Stimulated activated CD4-positive, alpha-beta T cell treated with anti-CD3 and anti-CD28 coated beads, Interleukin-1b, Interleukin-23, amount 100 ng/mL, for 4 hours (primary cell): ENCODE measurements at places on chromosomes 12 and 14.
A peak's percentile ranks its signal among the peaks of the same experiment; 100 is the strongest.

- DNase-seq = peak; percentile 5
Observed at GRCh38 chr14:95683793-95684192, 2.4 kb upstream of the TCL1B start.

GRCh38 chr12:121015825-121016766, at the start of gene C12orf43:
Gene C12orf43, minus strand, starts transcription at chr12:121016487. Its CDS starts 13 bp downstream, at chr12:121016474.
- DNase-seq = peak; percentile 80

DNA sequence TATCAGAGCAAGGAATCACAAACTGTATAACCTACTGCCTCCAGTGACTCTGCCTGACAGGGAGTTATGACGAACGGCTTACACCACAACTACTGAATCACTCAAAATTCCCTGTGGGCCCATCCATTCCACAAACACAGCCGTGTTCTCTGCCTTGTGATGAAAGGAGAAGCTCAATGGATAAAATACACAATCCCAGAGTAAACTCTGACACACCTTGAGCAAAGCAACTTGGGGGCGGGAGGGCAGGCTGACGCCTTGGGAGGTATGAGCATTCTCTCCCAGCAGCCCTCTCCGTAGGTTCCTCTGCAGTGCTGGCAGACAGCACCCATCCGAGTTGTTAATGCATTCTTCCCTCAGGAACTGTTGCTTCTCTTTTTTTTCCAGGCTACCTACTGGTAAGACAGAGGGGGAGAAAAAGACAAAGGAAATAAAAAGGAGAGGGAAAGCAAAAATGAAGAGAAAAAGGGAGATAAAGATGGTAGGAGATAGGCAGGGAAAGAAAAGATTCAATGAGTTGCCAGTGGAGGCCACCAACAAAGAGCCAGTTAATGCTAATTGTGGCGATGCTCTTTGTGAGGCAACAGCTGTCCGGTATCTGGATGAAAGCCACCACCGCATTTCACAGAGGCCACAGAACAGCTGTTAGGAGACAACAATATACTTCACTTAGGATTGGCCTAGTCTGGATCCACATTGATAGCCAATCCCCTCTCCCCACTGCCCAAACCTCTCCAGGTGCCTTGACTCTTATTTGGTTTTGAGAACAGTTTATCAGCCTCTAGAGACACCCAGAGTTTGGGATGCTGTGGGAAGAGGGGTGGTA, 4.7 kb upstream of the DIO2 start:
- DNase-seq = no peak

DNA sequence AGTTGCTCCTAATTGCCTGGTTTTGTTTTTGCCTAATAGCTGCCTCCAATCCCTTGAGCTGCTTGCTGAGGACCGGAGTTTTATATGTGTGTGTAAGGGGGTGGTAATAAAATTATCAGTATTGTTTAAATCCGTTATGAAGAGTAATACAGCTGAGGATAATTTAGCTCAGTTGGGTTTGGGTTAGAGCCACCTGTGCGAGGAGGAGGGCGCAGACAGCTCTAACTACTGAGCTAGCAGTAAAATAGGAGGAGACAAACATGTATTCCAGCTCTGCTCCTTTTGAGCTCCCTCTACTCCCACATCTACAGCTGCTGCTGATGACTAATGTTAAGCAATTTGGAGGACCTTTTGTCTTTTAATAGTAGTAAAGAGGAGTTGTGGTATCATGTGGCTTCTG, 61.5 kb downstream of the SPATS2 start:
- DNase-seq = no peak

DNA sequence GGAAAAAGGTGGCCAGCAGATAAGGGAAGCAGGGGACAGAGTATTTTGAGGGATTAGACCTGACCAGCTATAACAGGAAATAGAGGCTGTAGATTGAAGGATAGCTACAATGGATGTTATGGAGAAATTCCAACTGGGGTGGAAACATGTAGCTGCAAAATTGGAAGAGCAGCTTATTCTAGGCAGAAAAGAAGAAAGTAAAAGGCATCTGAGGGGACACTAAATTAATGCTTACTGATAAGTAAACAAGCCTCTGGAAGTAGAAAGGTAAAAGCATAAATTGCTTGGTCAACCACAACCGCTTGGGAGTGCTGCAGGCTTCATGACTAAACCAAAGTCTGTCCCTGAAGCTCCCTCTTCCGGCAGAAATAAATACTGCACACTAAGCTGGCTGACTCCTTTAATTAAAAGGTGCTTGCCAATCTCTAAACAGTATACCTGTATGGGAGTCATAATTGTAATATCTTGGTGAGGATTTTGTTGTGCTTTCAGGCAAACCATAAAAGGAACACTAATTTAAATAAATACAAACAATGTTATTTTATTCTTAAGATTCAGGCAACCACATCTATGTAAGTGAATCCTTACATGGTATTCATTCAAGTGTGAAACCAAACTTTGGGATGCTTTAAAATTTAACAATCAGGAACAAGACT, 7.7 kb downstream of the UBC start:
- peak; percentile 93 for DNase-seq

DNA sequence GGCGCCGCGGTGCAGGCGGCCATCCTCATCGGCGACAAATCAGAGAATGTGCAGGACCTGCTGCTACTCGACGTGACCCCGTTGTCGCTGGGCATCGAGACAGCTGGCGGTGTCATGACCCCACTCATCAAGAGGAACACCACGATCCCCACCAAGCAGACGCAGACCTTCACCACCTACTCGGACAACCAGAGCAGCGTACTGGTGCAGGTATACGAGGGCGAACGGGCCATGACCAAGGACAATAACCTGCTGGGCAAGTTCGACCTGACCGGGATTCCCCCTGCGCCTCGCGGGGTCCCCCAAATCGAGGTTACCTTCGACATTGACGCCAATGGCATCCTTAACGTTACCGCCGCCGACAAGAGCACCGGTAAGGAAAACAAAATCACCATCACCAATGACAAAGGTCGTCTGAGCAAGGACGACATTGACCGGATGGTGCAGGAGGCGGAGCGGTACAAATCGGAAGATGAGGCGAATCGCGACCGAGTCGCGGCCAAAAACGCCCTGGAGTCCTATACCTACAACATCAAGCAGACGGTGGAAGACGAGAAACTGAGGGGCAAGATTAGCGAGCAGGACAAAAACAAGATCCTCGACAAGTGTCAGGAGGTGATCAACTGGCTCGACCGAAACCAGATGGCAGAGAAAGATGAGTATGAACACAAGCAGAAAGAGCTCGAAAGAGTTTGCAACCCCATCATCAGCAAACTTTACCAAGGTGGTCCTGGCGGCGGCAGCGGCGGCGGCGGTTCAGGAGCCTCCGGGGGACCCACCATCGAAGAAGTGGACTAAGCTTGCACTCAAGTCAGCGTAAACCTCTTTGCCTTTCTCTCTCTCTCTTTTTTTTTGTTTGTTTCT, 1.7 kb downstream of the HSPA2 start:
- no peak for DNase-seq

GRCh38 chr14:92922883-92923743, at the start of gene CHGA:
Gene CHGA, plus strand, starts transcription at chr14:92923150. Its CDS starts 210 bp downstream, at chr14:92923360.
- DNase-seq = peak; percentile 43

DNA sequence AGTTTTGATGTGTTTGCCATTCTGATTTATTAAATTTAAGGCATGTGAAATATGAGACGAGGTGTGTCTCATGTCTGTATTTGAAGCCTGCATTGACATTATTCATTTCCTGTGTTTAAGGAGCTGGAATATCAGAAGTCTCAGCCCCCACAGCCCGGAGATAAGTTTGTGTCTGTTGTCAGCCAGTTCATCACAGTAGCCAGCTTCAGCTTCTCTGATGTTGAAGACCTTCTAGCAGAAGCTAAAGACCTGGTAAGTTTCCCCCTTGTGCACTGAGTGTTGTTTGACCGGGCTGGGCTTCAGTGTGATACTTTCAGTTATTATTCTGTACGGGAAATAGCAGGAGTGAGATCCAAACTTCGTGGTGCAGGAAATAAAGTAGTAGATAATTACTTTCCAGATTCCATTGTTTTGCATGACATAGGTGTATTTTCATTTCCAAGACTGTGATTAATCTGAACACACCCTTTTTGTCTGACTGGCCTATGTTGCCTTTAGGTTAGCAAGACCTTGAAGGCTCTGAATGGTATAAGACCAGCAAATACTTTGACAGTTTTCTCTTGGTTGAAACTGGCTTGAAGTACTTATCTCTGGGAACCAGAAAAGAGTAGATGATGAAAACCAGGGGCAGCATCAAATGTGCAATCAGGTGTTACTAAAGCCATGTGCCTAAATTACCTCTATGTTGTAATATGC, 101.5 kb downstream of the GPR135 start:
- DNase-seq = no peak

- no peak for DNase-seq
Observed at GRCh38 chr12:124126950-124127655, 154.1 kb downstream of the ZNF664 start.

DNA sequence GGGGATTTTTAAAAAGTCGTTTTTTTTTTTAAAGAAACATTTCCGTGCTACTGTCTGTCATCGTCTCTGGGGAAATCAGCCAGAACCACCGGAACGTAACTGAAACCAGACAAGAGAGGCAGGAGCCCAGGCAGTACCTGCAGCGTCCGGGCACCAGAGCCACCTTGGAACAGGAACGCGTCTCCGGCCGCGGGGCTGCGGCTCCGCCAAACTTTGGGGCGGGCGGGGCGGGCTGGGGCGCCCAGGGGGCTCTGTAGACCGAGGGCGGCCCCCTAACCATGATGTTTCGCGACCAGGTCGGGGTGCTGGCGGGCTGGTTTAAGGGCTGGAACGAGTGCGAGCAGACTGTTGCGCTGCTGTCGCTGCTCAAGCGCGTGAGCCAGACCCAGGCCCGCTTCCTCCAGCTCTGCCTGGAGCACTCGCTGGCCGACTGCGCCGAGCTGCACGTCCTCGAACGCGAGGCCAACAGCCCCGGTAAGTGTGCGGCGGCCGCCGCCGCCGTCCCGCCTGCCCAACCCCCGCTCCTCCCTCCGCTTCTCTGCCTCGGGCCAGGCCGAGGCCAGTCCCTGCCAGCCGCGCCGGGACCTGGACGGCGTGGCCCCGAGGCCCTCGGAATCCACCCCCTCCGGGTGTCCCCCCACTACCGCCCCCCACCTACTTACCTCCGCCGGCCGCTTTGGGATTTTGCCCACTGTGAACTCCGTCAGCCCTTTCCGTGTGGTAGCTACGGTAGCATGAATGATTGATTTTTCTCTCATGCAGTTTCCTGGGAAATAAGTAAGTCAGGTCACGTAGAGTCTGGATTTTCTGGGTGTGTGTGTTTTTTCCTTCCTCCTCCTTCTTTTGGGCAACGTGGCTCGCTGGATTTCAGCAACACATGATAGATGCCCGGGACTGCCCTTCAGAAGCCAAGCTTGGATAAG, 972 bp downstream of the SAMD4A start:
- DNase-seq = peak; percentile 22

DNA sequence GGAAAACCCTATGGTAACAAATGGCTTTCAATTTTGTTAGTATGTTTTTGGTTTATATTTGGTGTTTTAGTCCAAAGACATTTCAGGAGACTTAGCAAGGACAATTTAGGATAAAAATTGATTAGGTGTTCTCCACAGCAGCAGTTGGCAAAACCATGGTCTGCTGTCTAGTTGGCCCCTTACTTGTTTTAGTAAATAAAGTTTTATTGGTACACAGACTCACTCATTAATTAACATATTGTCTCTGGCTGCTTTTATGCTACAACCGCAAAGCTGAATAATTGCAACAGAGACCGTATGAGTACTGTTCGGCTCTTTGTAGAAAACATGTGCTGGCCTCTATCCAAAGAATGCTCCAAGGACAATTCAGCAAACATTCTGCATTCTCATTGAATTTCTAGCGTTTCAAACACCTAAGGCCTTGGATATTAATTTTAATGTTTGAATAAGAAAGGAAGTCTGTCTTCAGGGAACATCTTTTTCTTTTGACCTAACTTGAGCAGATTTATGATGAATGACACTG, 77.7 kb downstream of the CCDC92 start:
- DNase-seq = no peak

- DNase-seq = no peak
Observed at GRCh38 chr12:4168036-4168435, 105.5 kb upstream of the CCND2 start.
